ENCODE measurements at places on chromosomes 2 and 18.

DNA sequence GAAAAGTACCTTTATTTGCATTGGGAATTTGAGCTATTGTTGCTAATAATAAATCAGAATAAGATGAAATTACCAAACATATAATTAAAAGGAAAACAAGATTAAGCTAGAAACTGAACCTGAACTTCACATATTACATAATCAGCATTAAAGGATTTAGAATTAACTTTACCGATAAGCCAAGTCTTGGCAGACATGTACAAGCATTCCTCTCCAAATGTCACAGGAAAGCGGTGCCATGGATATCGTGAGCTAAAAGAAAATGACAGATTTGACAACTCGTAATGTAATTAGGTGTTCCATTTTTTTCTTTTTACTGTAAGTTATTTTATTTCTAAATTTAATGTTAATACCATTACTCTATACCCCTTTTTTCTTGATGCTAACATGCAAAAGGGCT, 55.1 kb upstream of the CD302 start:
- DNase-seq: no peak

GRCh38 chr18:26460449-26461091, 87.8 kb downstream of the KCTD1 start:
- no peak for DNase-seq

DNA sequence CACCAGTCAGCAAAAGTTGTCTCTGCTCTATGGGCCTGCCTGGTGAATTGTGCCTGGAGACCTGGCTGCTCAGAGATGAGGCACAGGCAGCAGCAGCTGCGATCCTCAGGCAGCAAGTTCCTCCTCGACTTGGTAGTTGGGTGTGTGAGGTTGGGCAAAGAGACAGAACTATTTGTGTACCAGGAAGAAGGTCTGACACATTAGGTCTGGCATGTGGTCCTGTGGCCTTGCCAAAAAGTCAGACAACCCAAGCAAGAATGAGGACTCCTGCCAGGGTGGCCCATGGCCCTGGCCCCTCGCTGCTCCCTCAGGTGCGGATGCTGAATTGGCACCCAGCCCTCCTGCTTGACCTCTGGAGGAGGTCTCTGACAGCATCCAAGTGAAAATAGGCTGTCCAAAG, 192.7 kb downstream of the DYSF start:
- DNase-seq: no peak

DNA sequence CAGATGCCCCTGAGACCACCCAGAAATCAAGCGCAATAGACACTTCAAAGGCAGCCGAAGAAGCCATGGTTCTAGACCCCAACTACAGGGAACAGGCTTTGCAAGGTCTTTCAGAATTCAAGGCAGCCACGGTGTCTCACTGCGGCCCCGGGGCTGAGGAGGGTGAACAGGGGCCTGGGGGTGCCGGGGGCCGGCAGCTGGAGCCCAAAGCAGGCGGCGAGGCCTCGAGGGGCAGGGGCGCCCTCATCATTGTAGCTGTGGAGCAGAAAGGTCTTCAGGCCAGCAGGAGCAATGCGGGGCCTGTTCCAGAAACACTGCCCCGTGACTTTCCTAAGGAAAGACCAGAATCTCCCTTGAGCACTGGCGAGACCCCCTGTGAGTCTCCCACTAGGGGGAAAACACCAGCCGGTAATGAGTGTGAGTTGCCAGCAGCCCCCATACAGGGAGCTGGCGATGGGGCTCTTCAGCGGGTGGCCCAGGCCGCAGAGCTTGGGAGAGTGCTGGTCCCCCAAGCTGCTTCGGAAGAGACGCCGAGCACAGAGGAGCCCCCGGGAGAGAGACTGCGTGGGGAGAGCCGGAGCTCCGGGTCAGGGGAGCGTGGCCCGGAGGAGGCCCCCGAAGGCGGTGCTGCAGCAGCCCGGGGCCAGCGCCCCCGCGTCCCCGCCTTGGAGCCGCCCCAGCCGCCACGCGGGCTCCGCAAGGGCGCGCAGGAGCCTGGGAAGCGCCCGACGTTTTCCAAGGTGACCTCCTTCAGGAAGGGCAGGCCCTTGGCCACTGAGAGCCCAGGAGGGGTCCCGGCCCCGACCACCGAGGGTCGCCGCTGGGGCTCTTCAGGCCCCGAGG, 79.1 kb downstream of the ARHGEF4 start:
- DNase-seq: no peak

- DNase-seq: no peak
Observed at GRCh38 chr18:59878644-59879043, 21.2 kb upstream of the PMAIP1 start.

DNA sequence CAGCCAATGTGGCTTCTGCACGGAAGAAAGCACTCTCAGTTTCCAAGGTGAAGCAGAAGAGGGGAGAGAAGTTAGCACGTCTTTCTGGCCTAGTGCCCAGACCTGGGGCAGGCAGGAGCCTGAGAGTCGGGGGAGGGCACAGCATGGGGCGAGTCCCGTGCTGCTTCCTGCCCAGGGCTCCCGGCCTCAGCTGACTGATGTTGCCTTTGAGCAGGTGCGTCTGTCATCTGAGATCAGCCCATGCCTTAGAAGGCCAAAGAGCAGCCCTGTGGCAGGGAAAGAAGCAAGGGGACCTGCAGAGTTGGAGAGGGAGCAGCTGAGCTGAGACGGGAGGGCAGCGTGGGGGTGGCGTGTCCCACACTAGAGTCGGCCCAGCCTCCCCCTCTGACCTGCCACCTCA, 3.3 kb downstream of the KCNIP3 start:
- DNase-seq: no peak

- DNase-seq: no peak
Observed at GRCh38 chr18:70385474-70385873, 96.6 kb downstream of the SOCS6 start.

DNA sequence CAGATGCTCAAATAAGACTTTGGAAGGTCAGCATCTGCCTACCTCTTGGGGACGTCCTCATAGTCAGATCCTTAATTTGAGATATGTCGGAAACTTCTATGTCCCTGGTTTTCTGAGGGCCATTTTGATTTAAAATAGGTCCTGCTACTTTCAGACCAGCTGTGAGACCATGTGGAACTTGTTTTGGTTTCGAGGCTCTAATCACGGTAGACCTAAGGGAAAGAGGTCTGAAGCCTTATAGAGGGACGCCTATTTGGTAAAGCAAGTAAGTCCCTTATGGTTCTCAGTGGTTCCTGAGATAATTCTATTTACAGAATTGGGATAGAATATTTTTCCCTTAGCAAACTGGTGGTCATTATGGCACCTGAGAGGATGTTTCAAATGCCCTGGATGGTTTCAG, 75.1 kb downstream of the RFTN2 start:
- no peak for DNase-seq

GRCh38 chr18:42527766-42528165, 572.7 kb downstream of the PIK3C3 start:
- no peak for DNase-seq

- DNase-seq: no peak
Observed at GRCh38 chr2:88258208-88258607, 88.1 kb downstream of the THNSL2 start.

GRCh38 chr2:217475101-217475500, 527.7 kb downstream of the TNS1 start:
- DNase-seq: no peak

DNA sequence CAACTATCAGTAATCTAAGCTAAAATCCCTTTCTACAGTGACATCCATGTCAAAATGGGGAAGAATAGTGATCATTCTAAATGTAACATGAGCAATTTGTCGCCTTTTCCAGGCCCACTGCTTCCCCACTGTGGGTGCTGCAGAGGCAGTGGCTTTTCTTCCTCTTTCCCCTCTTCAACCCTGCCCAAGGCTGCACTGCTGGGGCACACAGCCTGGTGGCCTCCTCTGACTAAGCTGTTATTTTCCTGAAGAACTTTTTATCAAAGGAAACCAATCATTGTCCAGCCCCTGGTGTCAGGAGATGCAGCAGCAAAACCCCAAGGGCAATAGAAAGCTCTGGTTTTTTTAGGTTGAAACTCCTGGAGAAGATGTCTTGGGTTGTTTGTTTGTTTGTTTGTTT, 117.6 kb upstream of the KLF7 start:
- DNase-seq: no peak

DNA sequence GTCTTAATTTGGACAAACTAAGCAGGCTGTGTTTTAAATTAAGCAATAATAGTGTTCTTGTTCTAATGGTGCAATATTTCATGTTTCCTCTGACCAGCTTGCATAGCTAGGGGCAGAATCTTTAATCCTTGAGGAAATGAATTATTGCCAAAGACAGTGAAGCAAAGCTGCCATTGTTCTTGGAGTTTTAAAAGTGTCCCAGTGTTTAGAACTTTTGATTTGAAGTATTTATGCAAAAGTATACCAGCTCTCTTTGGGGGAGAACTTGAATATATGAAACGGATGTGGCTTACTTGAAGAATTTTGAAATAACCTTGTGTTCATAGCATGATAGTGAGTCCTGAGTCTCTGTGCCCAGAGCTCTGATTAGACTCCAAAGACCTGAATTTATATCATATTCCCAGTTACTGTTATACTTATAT, 33.4 kb downstream of the ITGA6 start:
- no peak for DNase-seq

GRCh38 chr2:5845798-5846330, 153.7 kb downstream of the SOX11 start:
- DNase-seq: no peak

GRCh38 chr2:178628605-178629004, 148.3 kb downstream of the PLEKHA3 start:
- no peak for DNase-seq

- no peak for DNase-seq
Observed at GRCh38 chr2:172381275-172382027, 45.9 kb upstream of the ITGA6 start.

GRCh38 chr2:43084699-43085091, 141.7 kb downstream of the ZFP36L2 start:
- no peak for DNase-seq

DNA sequence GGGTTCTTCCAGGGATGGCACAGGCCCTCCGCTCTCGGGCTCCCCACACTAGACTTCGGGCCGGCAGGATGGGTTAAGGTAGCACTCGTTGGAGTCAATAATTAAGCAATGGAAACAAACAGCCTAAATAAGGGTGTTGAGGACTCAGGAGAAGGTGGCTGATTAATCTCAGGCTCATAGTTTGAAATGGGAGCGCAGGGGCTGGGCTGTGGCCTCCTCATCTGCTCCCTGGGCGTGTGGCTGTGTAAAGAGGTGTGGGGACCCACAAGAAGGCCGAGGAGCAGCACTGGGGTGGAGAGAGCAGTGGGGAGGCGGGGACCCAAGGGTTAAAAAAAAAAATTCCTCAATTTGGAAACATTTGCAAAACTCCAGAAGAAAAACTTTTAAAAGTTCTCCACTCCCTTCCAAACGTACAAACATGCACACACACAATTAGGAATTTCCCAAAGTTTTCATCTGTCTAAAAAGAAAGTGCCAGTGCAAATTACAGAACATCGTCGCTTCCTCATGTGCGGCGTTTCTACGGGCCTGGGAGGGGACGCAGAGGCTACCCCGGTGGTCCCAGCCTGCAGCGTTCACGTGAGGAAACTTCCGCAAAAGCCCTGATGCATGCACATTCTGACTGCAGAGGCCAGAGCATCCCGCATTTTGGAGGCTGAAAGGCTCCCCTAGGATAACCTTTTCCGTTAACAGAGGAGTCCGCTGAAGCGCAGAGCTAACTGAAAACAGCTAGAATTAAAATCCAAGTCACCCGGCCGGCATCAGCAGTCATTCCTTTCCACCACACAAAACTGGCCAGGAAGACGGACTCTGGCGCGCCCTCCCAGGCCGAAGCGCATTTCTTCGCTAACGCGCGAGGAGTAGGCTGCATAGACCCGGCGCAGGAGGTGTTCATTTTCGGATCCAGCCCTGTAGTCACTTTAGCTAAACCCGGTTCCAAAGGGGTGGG, 1.0 kb upstream of the TUBB6 start:
- no peak for DNase-seq

DNA sequence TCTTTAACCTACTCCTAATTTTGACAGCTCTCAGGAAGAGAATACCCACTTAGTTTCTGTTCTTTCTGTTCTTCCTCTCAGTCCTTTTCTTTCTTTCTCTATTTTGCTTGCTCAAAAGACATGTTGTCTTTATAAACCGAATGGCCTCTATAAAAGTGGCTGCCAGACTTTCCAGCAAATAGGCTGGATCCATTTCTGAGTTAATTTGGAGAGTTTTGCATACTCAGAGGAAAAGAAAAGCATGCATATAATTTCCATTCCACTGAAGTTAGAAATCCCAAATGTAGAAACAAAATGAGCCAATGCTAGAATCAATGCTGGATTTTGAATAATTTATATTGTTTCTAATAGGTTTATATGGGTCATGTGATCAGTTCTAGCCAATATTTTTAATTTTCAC, 65.9 kb downstream of the FAM124B start:
- no peak for DNase-seq

DNA sequence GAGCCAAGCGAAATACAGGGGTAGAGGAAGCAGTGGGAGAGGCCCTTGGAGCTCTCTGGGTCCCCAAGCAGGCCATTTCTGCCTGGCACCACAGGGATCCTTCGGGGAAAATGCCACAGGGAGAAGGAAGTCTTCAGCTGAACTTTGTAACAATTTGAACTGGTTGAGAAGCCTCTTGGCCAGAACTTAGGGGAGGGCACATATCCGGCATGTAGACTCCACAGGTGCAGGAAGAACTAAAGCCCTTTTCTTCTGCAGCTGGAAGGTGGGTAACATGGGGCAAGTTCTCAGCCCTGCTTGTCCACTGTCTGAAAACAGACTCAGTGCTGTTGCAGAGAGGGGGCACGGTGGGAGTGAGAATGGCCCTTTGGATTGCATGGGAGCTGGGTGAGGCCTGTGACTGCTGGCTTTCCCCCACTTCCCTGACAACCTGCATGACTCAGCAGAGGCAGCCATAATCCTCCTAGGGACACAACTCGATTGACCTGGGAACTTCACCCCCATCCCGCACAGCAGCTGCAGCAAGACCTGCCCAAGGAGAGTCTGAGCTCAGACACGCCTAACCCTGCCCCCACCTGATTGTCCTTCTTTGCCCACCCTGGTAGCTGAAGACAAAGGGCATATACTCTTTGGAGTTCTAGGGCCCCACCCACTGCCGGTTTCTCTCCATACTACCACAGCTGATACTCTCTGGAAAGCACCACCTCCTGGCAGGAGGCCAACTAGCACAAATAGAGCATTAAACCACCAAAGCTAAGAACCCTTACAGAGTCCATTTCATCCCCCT, 101.6 kb upstream of the FAM136A start:
- no peak for DNase-seq

- DNase-seq: no peak
Observed at GRCh38 chr2:172373076-172373475, 54.3 kb upstream of the ITGA6 start.
